ENCODE measurements at places on chromosomes 13 and 19.

DNA sequence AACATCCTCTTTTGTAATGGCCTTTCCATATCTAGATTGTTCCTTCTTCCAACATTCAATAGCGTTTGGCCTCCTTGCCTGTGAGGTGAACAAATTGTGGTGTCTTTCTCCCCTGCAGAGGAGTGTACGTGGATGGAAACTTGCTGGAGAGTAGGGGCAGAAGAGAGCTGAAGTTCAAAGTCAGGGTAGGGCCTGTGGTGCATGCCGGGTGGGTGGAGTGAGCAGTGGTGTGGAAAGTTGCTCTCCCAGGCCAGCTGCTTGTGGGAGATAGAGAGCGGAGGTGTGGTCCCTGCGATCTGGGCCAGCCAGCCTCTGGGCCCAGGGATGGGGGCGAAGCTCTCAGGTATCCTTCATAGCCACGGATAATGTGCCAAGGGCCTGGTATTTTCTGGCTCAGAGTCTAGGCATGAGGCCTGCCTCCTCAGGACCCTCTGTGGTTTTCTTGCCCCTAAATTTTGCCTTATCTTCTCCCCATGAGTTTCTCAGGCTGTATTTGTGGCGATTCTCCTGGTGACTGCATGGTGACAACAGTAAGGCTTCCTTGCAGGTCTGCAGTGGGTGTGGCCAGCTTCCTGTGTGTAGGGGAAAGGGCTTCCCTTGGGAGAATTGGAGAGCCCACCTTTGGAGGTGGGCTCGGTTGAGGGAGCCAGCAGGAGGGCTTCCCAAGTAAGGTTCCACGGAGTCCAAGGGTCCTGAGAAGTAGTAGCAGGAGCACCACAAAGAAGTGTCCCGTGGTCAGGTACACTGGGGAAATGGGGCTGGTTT is 6.7 kb downstream of the RGCC start:
- DNase-seq, result no peak

DNA sequence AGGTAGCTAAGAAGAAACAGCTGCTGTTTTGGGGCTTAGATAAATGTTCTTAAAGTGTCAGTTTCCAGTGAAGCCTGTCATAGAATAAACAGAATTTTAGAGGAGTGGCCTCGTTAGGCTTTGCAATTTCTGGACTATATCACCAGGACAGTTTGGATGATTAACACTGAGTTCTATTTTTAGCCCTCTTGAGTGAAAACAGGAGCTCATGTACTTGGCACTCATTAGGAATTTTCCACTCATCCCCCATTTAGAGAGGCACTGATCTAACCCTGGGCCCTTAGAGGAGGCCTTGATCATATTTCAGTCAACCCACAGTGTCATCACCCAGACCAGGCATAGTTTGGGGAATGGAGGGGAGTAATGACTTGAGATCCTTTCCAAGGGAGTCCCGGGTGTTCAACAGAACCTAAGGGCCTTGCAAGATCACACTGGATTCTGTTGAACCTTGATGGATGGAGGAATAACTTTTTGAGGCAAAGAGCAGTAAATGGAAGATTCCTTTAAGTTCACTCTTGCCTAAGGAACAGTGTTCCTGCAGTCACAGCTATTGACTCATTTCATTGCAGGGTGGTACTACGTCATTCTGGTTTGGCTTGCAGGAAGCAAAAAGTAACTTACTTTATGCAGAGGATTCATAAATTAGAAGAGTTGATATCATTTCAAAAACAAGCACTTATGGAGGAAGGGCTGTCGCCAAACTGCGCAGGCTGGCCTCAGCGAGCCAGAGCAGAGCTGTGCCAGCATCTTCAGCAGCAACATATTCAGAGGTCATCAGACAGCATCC is 160.2 kb downstream of the SLC7A1 start:
- DNase-seq, result no peak

- DNase-seq, result no peak
Measured at GRCh38 chr13:53474878-53475277, 446.3 kb downstream of the OLFM4 start.

GRCh38 chr13:104382951-104383350 is 1316.7 kb upstream of the SLC10A2 start:
- DNase-seq, result no peak

GRCh38 chr19:31392464-31392863 is 43.2 kb upstream of the TSHZ3 start:
- no peak for DNase-seq

DNA sequence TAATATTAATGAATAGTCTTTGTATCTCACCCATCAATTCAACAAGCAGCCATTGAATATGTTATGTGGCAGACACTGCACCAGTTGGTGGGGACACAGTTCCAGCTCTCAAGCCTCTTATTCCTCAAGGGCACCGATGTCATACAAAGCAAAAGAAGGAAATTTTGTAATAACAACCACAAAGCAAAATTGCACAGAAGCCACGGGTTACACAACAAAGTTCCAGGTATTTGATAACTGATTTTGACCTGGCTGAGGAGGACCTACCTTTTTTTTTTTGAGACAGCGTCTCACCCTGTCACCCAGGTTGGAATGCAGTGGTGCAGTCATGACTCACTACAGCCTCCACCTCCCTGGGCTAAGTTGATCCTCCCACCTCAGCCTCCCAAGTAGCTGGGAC is 266.7 kb downstream of the FOXO1 start:
- DNase-seq, result no peak

- no peak for DNase-seq
Measured at GRCh38 chr13:109468123-109468522, 318.3 kb downstream of the IRS2 start.

GRCh38 chr13:41782086-41782485 is 178.8 kb downstream of the VWA8 start:
- DNase-seq, result no peak

- DNase-seq, result no peak
Measured at GRCh38 chr19:38033658-38034491, 126.9 kb downstream of the SIPA1L3 start.

GRCh38 chr19:3338541-3339181 is 27.7 kb upstream of the NFIC start:
- peak; percentile 80 for DNase-seq

DNA sequence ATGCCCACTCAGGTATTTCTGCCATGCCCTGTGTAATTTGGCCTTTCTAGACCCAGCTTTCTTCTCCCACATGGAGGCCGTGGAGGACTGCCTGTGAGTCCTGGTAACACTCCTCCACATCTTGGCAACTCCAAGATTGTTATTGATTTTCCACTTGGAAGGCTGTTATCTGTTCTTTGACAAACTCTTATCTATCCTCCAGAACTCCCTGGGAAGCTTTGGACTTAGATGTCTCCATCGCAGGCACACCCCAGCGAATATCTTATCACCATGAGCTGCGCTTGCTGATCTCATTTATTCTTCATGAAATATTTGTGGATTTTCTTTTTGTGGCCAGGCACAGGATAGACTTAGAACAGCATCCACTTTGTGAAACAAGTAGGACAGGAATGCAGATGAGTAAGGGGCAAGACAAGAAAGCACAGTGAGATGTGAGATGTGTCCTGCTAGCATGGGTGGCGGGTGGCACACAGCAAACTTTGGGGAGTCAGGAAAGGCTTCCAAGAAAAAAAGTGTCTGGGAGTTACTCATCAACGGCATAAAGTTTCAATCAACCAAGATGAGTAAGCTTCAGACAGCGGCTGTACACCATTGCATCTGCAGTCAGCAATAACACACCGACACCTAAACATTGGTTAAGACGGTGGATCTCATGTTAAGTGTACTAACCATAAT is 84.5 kb upstream of the IRS2 start:
- no peak for DNase-seq

DNA sequence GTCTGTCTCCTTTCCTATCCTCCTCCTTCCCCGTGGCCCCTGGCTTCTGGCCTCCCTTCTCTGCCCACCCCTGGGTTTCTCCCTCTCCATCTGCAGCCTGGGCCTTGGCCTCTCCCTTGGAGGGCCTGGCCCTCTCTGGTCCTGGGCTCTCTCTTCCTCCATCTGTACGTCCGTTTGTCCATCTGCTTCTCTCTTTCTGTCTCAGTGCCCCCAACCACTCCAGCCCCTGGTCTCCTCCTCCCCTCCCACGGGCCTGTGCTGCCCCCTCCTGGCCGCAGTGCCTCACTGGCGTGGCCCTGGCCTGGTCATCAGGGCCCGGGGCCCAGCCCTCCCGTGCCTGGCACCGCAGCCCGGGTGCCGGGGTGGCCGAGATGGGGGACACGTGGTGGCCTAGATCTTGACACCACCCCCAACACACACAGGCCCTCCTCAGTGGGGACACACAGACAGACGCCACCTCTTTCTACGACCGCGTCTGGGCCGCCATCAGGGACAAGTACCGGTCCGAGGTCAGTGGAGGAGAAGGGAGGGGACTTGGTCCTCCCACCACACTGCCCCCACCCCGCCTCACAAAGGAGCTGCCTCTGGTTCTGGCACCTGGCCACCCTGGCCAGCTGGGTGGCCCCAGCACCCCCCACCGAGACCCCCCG is 11.3 kb downstream of the PRKCSH start:
- DNase-seq, result peak; percentile 28

GRCh38 chr19:35484252-35485036 is 5.8 kb downstream of the KRTDAP start:
- no peak for DNase-seq

DNA sequence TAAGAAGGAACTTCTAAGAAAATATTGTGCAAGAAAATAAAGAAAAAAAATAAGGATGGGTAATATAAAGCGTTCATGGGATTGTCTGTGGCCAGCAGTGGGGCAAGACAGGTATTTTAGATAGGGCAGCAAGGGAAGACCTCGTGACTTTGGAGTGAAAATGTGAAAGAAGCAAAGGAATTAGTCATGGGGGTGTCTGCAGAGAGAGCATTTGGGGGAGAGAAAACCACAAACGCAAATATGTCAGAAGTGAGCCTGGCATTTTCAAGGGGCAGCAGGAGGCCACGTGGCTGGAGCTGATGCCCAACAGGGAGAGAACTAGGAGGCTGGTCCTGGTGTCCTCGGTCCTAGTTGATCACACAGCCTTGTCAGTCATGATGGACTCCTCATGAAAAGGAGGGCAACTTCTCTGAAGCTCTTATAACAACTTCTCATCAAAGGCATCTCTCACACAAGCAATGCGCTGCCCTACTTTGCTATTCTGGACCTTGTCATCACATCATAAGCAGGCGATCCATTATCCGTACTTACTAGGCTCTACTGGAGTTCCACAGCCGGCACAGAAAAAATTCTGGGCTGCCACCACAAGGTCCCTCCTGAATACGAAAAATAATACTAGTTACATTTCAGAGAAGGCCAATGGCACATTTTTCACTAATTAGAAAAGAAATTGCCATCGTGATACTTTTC is 31.0 kb downstream of the RUBCNL start:
- DNase-seq, result no peak

- no peak for DNase-seq
Measured at GRCh38 chr13:79867254-79867653, 386.3 kb downstream of the NDFIP2 start.

DNA sequence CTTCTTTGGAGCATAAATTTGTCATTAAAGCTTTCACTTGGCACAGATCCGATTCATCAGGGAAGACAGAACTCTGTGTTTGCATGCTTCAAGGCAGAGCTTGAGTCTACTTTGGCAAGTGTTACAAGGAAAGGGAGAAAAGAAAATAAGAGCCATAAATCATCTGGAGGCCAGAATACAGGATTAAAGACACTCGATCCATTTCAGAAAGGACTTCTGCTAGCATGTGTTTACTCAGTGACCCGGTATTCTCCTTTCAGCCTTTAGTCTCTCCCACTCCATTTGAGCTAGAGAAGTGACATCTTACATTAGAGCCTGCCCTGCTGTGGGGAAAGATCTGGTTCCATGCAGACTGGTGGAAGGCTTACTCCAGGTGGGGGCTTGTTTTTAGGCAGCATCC is 306.4 kb downstream of the KLF5 start:
- DNase-seq, result no peak

DNA sequence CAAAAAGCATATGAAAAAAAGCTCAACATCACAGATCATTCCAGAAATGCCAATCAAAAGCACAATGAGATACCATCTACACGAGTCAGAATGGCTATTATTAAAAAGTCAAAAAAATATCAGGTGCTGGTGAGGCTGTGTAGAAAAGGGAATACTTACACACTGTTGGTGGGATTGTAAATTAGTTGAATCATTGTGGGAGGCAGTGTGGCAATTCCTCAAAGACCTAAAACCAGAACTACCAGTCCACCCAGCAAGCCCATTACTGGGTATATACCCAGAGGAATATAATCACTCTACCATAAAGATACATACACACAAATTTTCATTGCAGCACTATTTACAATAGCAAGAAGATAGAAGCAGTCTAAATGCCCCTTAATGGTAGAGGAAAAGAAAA is 529.9 kb downstream of the SLITRK1 start:
- DNase-seq, result no peak

GRCh38 chr13:44693156-44693764 is 117.1 kb upstream of the TSC22D1 start:
- DNase-seq, result no peak
